ENCODE measurements at places on chromosomes 11 and 22.

DNA sequence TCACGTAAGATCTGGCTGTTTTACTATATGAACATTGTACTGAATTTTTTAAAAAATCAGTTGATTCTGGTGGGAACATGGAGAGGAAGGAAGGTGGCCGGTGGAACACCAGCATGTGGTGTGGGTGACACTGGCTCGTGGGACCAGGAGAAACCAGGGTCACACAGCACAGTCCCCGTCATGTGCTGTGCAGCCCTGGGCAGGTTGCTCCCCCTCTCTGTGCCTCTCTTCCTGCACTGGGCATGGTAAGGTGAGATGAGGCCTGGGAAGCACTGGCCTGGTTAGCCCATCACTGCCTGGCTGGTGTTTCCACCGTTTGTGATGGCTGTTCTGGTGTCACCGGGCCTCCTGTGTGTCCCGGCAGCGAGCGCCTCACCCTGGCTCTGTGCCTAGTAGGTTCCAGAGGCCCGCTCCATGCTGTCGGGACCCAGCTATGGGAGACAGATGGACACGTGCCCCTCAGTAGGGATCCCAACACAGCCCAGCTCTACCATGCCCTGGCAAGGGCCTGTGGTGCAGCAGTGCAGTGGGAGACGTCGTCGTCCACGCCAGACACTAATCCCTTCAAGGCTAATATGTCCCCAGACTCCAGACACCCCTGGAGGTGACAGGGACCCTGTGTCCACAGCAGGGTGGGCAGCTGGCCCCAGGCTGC, 88.2 kb upstream of the LINC01488 start:
- no peak for DNase-seq

DNA sequence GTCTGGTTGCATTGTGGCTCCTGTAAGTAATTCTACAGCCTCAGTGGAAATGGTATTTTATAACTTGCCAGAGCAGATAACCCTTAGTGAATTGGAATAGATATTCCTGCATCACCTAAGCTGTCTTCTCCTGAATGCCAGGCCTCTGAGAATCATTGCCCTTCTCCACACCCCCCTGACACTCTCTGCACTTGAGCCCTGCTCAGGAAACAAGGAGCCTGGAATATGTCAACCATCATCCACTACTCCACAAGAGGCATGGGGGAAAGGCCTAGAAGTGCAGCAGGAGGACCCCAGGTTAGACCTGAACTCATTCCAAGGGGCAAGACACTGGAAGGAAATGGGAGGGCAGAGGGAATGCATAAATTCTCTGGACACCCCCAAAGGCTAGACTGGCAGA, 72.4 kb downstream of the DSCAML1 start:
- no peak for DNase-seq

GRCh38 chr11:70066628-70067027, 11.5 kb upstream of the ANO1 start:
- DNase-seq, result no peak

- peak; percentile 60 for DNase-seq
These were observed 596 bp upstream of the TNRC6B start for GRCh38 chr22:40176921-40177737.

DNA sequence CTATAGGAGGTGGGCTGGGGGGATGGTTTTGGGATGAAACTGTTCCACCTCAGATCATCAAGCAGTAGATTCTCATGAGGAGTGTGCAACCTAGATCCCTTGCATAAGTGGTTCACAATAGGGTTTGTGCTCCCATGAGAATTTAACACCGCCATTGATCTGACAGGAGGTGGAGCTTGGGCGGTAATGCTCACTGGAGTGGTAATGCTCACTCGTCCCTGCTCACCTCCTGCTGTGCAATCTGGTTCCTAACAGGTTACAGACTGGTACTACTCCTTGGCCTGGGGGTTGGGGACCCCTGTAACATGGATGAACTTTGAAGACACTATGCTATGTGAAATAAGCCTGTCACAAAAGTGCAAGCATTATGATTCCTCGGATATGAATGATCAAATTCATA, 87.0 kb upstream of the CLNS1A start:
- DNase-seq, result no peak

DNA sequence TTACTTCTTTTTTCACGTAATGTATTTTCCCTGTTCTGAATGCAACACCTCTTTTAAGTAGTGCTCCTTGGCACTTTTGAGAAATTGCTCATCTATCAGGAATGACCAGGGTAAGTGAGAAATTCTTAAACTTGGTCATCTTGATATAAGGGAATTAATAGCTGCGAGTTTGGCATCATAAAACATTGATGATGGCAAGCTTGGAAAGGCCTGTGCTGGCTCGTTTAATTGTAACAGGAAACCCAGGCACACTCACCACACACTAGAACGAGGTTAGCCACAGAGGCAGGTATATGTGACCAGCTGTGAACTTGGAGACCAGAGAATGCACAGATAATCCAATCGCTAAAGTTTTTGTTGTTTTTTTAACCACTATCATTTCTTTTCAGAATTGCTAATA, 24.3 kb downstream of the FAM118A start:
- no peak for DNase-seq

- no peak for DNase-seq
These were observed 87.5 kb downstream of the AMOTL1 start for GRCh38 chr11:94855666-94856065.

DNA sequence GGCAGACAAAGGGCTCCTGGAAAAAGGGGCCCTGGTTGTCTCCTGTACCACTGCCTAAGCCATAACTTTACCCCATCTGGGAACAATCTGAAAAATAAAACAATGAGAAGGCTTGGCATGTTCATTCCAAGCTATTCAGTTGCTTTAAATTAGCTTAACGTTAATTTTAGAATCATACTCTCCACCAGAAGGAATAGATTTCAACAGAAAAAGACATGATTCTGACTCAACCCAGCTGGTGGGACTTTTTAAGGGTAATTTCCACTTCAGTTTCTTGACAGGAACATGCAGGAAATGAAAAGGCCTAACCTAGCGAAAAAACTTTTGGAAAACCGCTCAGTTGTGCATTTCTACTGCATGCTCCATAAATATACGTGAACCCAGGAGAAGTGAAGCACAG, 7.9 kb downstream of the SF3A1 start:
- DNase-seq, result no peak

DNA sequence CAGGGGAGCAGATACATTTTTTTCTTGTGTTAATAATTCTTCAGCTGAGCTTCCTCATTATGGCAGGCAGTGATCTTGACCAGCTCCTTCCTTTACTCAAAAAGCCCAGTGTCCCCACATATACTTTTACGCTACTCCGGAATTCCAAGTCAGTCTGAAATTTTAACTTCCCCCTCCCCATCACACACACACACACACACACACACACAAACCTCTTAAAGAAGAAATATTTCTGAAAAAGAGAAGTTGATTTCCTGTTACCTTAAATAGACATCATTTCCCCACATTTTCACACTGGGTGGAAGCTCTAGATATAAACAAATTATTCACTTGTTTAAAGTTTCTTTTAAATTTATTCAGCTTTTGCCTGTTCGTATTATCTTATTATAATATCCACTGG, 113.9 kb downstream of the DBX1 start:
- no peak for DNase-seq

DNA sequence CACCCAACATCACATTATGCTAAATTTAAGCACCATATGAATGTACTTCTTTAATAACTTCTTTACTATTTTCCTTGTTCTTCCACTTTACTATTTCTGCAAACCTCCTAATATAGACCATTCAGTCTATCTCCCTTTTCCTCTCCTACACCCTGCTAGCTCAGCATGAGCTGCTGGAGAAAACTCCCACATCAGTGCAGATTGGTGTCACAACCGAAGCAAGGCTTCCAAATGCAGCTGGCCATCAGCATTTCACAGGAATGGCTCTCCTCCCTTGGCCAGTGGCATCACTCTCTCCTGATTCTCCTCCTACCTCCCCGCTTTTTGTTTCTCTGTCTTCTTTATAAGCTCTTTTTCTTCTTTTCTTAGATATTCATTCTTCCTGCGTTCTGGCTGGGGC, 118.7 kb upstream of the ZC3H12C start:
- DNase-seq, result no peak
